ENCODE measurements at places on chromosomes 4 and X.
A peak's percentile ranks its signal among the peaks of the same experiment; 100 is the strongest.

DNA sequence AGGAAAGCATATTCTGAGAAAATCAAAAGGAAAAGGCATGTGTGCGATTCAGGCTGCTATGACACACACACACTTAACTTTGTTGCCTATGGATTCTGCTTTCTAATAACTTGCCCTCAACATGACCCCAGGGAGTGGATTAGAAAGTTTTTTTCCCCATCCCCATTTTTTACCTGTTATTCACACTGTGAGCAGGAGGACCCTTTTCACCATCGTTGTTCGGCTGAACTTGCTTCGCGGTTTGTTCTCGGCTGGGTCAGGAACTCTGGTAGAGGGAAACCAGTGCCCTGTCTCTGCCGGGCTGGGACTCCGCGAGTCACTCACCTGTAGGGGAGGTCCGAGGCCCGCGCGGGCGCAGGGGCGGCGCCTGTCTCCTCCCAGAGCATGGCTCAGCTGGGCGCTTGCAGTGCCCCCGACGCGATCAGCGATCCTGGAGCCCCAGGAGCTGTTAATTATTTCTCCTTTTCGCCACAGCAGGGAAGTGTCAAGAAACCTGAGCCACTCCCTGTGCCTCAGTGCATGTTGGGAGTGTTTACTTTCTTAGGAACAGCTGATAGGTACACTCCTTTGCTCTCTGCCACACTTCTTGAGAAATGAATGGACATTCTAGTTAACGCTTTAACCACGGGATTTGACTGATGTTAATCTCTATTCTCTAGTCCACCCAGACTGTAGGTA is at the start of gene RASSF6:
RASSF6 (minus strand) TSS at position 322 of the 678 bp plus-strand sequence. CDS start 8,641 bp downstream, outside the sequence.
- no peak for DNase-seq

DNA sequence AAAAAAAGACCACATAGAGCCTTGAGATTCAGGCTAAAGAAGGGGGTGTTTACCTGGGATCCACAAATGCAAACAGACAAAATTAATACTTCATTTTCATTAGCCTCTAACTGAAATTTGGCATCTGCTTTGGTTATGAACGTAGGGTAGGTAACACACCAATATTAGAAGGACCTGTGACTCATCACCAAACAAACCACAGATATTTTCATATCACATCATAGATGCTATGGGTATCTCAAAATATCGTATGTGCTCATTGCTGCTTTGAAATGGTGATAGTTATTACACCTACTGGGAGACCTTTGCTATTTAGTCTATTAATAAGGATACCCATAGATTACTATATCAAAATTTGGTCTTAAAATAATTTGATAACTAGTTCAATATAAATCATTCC is 180.6 kb upstream of the MAP3K15 start:
- no peak for DNase-seq

DNA sequence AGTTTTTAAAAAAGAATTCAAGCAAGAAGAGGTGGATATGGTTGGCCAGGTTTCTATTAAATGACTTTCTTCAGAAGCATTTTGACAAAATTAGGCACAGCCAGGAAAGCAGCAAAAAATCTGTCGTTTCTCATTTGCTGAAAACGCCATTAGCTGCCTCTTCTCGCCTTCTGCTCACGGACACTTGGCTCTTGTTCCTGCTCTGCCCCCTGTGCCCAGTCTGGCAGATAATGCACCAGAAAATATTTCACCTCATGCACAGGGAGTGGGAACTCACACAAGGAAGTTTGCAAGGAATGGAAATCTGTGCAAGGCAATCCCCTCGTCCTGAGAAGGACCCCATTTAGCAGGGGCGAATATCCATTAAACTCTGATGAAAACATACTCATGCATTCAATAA is 260.0 kb downstream of the PACRGL start:
- no peak for DNase-seq

GRCh38 chr4:92952897-92953296 is 649.1 kb downstream of the GRID2 start:
- no peak for DNase-seq

DNA sequence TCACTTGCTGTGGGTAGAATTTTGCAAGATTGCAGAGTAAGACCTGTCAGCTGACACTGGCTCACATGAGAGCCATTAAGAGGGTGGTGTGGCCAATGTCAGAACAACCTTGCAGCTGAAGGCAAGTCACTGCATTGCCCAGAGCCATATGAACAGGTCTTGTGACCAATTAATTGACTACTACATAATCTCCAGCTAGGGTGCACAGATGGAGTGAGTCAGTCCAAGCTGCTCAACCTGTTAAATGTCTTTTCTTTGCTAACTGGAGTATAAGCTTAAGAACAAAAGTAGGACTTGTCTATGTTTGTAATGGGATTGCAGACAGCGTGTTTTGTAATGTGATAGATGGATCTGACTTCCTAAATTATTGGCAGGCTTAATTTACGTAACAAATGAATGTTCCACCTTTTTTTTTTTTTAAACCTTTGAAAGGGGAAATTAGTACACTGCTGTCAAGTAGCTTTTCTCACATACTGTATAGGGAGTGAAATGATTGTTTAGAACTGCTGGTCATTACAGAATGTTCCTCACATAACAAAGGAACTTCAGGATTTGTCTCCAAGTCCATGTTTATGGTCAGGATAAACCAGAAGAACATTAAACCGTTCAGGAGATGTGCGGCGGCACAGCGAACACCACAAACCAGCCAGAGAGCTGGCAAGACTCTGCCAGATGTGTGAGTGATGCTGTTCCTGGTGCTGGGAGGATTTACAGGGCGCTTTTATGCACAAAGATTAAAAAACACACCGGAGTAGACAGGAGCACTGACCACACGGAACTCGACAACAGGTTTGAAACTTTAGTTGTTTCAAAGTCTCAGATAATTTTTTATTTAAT is 37.0 kb downstream of the FNIP2 start:
- no peak for DNase-seq

DNA sequence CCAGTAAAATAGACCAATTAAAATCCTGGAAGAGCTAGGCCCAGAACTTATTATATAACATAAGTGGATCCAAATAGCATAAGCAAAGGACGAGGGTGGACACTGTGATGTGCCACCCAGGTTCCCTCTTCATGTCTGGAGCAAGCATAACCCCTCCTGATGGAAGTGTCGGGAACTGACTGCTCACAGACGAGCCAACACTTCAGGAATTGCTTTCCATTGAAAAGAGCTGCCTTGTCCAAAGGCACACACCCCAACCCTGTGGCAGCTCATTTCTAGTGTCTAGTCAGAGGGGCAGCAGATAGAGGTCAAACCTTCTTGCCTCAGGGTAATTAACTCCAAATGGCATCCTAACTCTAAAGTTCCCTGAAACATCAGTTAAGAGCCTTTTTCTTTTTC is 15.3 kb downstream of the DDIT4L start:
- no peak for DNase-seq

GRCh38 chr4:146340798-146341197 is 126.5 kb downstream of the REELD1 start:
- DNase-seq: peak; percentile 63

- no peak for DNase-seq
These were observed 179.7 kb upstream of the NDST4 start for GRCh38 chr4:115293093-115293462.

GRCh38 chr4:108725457-108725856 is 37.4 kb downstream of the ETNPPL start:
- no peak for DNase-seq

DNA sequence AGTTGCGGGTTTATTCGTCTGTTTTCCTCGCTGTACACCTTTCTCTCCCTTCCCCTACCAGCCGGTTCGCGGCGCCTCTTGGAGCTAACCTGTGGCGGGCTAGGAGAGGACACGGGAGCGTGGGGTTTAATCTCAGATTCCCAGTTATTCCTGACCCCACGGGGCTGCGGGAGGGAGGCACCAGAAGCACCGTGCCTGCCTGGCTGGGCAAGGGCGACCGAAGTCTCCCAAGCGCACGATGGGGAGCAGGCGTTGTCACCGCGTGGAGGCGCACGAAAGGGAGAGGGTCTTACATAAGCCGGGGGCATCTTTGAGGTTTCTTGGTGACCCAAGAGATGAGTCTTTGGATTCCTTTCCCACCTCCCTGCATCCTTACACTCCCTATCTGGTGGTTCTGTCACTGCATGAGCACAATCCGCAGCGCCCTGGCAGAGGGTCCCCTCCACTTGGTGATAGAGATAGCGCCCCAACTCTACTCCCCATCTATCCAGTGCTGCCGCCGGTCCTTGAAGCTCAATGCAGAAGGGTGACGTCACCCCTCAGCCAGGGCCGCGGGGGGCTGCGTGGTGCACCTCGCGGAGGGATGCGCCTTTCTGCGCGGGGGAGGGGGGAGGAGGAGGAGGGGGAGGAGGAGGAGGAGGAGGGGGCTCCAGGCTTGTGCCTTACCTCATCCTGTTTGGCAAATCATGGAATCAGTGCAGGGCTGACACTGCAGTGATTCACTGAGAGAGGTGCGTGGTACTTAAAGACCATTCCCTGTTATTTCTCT is 793 bp downstream of the TSPAN7 start:
- DNase-seq: peak; percentile 12

DNA sequence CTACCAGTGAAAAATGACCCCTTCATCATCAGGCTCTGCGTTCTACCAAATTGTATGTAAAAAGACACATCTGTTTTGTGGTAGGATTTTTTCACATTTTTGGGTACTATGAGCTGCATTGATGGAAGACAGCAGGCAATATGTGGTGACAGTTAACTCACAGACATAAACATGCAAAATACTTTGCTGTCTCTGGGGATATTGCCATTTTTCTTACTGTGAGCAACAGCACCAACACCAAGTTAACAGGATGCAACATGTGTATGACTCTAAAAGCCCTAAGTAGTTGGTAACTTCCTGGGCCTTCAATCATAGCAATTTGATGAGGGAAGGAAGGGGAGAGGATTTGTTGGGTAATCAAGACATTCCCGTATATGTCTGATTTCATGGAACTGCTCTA is 56.4 kb upstream of the DRP2 start:
- DNase-seq: no peak

DNA sequence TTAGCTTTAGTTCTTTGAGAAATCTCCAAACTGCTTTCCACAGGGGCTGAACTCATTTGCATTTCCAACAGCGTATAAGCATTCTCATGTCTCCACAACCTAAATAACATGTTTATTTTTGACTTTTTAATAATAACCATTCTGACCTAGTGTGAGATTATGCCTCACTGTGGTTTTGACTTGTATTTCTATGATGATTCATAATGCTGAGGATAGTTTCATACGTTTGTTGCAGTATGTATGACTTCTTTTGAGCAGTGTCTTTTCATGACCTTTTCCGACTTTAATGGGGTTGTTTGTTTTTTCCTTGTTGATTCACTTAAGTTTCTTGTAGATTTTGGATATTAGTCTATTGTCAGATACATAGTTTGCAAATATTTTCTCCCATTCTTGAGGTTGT is 1833.0 kb upstream of the PCDH10 start:
- DNase-seq: no peak

DNA sequence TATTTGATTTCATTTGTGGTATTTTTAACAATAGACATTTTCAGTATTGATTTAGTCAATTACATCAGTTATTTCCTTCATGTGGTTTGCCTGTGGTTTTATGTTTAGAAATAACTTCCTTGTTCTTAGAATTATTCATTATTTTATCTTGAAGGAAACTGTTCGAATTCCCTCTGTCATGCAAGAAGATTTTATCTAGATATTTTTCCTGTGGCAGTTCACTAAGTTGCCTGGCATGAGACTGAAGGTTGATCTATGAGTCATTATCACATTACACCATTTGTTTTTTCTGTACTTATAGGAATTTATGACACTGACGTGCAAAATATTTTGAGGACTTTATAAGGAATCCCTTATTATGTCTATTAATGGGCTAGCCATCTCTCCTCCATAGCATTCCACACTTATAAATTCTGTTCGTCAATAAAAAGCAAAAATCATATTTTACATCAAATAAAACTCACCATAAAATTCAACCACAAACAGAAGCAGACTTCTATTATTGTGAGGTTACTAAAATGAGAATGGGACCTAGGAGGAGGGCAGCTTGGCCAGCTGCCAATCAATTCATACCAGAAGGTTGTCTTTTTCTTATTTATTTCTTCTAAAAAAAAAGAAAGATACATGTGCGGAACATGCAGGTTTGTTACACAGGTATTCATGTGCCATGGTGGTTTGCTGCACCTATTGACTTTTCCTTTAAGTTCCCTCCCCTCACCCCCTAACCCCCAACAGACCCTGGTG is 179.0 kb downstream of the KCNIP4 start:
- no peak for DNase-seq

DNA sequence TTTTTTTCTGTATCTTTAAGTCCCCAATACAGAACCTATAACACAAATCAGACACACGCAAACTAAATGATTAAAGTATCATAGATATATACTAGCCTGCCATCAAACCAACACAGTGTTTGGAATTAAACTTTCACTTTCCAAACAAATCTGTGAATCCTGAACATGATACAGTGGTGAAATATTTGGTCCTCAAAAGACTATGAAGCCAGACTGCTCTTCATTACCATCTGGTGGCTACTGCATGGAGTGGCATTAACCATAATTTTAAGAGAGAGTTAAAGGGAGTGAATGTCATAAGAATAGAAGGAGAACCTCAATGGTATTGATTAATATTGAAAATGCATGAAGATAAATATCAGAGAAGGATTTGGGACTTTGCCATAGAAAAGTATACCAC is 9.2 kb upstream of the GABRA4 start:
- peak; percentile 18 for DNase-seq

DNA sequence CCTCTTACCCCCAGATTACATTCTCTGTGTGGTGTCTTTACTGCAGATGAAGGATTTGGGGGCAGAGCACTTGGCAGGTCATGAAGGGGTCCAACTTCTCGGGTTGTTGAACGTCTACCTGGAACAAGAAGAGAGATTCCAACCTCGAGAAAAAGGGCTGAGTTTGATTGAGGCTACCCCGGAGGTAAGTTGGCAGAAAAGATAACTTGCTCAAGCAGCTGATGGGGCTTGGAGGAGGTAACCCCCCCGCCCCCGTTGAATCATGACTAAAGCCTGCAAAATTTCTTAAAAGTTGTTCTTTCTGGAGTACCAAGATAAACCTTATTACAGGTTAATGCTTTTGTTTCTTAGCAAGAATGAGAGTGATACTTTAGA is 1.5 kb downstream of the CCNG2 start:
- DNase-seq: no peak

DNA sequence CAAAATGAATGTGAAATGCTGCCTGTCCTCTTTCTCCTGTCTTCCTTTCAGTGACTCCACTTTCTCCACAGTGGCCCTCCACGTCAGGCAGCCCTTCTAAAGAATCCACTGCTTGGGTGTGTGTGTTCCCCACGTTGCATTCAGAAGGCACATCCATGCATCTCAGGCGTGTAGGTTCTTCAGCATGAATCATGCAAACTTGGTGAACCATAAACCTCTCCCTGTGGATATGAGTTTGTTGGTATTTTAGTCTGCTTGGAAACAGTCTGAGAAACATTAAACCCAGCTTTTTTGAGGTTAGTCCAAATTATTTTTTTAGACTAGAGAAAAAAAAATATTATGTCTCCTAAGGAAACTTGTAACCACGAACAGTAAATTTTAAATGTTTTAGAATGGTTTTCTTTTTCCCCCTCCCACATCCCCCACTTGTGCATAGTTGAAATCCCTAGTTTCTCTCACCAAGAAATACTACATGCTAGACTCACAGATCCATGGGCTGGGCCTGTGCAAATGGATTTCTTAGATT is 251.6 kb downstream of the CBR4 start:
- no peak for DNase-seq

Data from A673 (cell line).